ENCODE measurements at places on chromosomes 5 and 9.

DNA sequence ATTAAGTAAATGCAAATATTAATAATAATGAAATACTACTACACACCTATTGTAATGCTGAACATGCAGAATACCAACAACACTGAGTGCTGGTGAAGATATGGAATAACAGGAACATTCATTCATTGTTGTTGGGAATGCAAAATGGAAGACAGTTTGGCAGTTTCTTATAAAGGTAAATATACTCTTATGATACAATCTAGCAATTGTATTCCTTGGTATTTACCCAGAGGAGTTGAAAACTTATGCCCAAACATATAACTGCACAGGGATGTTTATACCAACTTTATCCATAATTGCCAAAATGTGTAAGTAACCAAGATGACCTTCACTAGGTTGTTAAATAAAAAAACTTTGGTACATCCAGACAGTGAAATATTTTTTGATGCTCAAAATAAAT, 636.8 kb downstream of the PRR16 start:
- no peak for DNase-seq

GRCh38 chr9:116247284-116247683, 93.7 kb downstream of the PAPPA start:
- no peak for DNase-seq

DNA sequence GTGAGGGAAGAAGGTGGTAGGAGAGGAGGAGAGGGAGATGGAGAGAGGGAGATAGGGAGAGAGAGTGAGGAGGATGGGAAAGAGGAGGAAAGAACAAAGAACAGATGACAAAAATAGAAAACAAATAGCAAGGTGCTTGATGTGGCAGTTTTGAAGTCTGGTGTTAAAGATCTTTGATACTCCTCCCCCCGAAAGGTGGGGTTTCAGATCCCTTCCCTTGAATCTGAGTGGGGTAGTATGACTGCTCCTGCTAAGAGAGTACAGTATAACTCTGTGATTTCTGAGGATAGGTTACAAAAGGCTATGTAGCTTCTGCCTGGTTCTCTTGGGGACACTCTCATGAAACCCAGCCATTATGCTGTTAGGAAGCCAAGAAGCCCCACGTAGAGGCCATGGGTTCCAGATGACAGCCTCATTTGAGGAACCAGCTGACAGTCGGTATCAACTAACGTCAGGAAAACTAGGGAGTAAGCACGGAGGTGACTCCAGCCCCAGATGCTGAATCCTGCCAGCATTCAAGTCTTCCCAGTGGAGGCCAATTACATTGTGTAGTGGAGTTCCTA, 102.1 kb downstream of the FANCC start:
- DNase-seq, result no peak

GRCh38 chr5:127941646-127942045, 141.9 kb upstream of the SLC12A2 start:
- DNase-seq, result peak; percentile 59

DNA sequence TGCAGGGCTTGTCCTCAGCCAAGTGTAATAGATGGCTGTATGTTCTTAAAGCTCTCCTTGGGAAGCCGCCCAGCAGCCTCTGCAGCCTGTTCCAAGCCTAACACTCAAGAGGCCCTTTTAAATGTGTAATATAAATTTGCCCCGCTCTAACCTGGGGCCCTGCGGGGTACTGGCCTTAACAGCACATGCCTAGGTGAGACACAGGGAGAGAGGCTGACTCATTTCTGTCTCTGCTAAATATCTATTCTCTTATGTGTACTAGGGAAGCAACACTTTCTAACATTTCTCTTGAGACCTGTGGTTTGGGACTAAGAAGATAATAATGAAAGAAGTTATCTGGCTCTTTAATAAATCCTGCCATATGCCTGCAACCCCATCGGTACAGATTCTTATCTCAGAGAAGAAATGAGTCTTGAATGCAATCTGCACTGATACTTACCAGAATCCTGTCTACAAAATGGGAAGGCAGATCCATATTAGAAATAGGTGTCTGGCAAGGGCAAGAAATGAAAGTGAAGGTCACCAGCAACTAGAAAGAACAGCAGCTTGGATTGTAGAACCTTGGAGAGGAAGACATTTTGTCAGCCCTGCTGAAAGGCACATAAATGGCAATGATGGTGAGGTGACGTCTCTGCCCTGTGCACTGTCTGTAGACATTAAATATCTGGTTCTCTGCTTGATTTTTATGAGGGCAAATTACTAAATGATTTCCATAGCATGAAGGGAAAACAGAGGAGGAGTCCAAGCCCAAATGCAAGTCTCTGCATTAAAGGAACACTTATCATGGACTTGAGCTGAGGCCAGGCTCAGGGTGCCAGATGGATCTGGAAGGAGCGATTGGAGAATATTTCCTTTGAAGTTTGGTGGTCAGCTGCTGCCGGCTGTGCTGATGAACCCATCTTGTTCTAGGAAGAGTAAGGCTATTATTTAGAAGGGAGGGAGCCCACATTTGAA, 14.5 kb upstream of the TGFBI start:
- DNase-seq, result peak; percentile 66

GRCh38 chr5:39518516-39518915, 93.7 kb upstream of the DAB2 start:
- DNase-seq, result peak; percentile 74

DNA sequence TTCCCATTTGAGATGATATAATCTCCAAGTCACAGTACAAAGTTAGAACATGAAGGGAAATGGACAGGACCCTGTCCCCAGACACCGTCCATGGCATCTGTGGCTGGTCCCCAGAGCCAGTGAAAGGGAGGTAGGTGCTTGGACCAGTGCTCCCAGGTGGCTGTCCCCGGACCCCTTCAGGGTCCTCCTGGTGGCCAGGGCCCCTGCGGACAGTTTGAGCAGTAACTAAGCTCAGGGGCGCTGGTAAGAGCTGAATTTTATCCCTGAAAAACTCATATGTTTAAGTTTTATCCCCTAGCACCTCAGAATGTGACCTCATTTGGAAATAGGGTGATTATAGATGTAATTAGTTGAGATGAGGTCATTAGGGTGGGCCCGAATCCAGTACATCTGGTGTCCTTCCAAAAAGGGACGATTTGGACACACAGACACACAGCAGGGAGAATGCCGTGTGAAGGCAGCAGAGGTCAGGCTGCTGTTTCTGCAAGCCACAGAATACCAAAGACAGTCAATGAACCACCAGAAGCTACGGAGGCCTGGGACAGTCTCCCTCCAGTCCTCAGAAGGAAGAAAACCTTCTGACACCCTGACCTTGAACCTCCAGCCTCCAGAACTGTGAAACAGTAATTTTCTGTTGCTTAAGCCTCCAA, 185.0 kb downstream of the ATPSCKMT start:
- DNase-seq, result no peak

GRCh38 chr5:146070746-146071145, 34.6 kb downstream of the PLAC8L1 start:
- DNase-seq, result no peak

GRCh38 chr5:148107608-148108007, 43.8 kb downstream of the SPINK5 start:
- no peak for DNase-seq

DNA sequence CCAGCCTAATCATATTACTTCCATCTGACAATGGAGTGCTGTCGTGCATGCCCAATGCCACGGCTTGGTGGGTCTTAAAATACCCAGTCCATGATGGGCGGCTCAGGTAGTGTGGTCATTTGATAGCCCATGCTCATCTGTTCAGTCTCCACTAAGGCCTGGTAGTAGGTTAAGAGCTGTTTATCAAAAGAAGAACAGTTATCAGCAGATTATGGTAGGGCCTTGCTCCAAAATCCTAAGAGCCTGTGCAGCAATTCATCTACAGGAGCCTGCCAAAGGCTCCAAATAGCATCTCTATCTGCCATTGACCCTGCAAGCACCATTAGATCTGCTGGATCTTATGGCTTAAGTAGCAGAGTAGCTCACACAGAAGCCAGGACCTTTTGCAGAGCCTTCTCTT, 21.8 kb upstream of the NTRK2 start:
- DNase-seq, result no peak

GRCh38 chr9:112743216-112743836, 7.2 kb upstream of the SNX30 start:
- no peak for DNase-seq

- DNase-seq, result no peak
Measured at GRCh38 chr9:77876590-77876989, 155.0 kb downstream of the GNAQ start.

DNA sequence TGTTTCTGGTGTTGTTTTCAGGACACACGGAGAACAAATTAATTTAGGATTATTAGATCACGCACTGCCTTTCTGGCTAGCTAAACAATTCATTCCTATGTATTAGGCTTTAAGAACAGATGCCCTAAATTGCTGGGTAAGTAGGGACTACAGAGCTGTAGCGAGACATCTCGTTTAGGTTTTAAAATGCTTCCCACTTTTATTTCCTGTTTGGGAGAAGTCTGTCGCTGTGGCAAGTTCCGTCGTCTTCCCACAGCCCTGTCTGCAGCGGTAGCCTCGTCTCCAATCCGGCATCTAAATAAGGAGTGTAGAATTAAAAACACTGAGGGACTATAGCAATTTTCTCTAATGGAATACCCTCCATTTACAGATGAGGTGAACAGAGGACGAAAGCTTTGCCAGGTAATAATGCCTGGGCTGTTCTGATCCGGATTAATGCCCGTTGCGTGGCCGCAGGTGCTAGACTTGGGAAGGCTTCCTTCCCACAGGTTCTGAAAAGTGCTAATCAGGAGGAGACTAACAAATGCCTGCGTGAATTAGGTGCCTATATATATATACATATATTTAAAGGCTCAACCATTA, 1.3 kb upstream of the TRIM36 start:
- peak; percentile 17 for DNase-seq

DNA sequence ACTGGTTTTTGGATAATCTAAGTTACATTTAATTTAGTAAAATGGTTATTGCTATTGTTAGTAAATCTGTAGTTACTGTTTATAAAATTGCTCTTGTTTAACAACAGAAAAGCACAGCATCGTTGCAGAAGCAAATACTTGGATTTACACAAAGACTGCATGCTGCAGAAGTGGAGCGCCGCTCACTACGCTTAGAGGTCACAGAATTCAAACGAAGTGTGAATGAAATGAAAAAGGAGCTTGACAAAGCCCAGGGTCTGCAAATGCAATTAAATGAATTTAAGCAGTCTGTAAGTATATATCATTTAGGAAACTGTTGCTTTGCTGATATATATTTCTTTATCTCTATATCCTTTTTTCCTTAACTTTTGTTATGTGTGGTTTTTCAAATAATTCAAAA, 226.0 kb downstream of the CCDC171 start:
- no peak for DNase-seq

GRCh38 chr9:97484134-97484533, 17.3 kb upstream of the TMOD1 start:
- DNase-seq, result no peak

GRCh38 chr5:88805151-88805784, 77.7 kb downstream of the MEF2C start:
- no peak for DNase-seq

DNA sequence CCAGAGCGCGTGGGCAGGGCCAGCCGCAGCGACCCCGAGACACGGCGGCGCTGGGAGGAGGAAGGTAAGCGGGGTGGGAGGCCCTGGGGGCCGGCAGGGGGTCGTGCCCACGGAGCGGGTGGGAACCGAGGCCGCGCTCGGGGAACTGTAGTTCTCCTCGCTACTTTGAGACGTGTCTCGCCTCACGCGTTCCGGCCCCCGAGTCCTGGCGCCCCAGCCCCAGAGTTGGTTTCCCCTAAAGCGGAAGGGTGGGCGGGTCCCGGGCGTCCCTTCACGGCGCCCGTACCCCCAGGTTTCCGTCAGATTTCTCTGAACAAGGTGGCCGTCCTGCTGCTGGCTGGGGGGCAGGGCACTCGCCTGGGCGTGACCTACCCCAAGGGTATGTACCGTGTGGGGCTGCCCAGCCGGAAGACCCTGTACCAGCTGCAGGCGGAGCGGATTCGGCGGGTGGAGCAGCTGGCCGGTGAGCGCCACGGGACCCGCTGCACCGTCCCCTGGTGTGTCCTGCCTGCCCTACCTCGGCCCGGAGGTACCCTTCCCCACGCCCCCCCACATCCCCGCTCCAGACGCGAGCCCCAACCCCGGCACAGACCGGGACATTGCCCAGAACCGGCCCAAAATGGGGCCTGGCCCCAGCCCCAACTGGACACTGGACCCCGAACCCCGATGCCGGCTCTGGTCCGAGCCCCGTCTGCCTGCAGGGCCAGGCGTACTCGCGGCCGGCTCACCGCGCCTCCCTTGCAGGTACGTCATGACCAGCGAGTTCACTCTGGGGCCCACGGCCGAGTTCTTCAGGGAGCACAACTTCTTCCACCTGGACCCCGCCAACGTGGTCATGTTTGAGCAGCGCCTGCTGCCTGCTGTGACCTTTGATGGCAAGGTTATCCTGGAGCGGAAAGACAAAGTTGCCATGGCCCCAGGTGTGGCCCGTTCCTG, 709 bp downstream of the UAP1L1 start:
- no peak for DNase-seq

GRCh38 chr9:136791516-136792276, 552 bp downstream of the TMEM141 start:
- peak; percentile 41 for DNase-seq

- no peak for DNase-seq
Measured at GRCh38 chr9:12764150-12764549, 10.7 kb upstream of the LURAP1L start.

DNA sequence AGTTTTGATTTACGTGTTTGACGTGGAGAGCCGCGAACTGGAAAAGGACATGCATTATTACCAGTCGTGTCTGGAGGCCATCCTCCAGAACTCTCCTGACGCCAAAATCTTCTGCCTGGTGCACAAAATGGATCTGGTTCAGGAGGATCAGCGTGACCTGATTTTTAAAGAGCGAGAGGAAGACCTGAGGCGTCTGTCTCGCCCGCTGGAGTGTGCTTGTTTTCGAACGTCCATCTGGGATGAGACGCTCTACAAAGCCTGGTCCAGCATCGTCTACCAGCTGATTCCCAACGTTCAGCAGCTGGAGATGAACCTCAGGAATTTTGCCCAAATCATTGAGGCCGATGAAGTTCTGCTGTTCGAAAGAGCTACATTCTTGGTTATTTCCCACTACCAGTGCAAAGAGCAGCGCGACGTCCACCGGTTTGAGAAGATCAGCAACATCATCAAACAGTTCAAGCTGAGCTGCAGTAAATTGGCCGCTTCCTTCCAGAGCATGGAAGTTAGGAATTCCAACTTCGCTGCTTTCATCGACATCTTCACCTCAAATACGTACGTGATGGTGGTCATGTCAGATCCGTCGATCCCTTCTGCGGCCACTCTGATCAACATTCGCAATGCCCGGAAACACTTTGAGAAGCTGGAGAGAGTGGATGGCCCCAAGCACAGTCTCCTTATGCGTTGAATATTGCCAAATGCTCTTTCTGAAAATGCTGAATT, 850 bp downstream of the RRAGA start:
- DNase-seq, result peak; percentile 58

DNA sequence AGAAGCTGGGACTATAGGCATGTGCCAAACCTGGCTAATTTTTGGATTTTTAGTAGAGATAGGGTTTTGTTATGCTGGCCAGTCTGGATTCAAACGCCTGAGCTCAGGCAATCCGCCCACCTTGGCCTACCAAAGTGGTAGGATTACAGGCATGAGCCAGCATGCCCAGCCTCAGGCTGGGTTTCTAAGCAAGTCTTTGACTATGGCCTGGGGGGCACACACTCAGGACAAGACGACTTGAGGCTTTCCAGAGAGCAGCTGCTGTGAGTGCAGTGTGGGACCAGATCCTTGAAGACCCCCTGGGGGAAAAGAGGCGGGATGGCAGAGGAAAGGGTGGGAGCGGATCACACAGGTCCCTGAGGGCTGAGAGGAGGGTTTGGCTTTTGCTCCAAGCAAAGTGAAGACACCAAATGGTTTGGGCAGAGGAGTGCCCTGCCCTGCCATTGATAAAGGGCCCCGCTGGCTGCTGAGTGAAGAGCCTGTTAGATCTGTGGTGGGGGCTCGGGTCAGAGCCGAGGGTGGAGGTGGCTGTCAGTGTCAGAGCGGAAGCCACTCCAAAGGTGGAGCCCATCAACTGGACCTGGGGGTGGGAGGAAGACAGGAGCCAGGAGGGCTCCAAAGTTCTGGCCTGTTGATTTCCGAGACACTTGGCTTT, 46.8 kb upstream of the FUBP3 start:
- DNase-seq, result no peak

All from foreskin fibroblast (primary cell).